ENCODE measurements at places on chromosomes 3 and 15.

DNA sequence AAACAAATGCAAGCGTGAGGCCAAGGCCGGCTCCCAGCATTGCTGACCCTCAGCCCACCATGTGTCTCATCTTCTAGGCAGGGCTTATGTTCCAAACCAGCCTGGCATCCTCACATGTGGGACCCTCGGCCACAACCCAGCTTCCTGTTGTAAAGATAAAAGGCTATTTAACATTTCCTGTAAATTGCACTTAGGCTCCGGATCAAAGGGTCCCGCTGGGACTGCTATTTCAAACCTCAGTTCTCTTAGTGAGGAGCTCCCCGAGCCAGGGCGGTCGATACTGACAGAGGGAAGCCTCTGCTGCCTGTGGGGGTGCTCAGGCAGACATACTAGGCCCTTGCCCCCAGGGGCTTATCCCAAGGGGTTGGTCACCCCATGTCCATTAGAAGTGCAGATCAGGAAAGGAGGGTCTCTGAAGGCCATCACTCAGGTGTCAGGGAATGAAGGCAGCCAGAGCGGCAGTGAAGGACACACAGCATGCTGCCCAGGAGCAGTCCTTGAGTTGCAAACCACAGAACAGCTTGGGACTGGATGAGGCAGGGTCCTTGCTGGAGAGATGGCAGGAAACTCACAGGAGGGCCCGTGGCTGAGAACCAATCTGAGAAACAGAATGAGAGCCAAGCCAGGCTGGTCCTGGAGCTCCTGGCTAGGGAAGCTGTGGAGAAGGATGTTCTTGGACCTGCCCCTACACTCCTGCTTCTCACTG lies 239.9 kb downstream of the TLE3 start:
- DNase-seq = no peak

DNA sequence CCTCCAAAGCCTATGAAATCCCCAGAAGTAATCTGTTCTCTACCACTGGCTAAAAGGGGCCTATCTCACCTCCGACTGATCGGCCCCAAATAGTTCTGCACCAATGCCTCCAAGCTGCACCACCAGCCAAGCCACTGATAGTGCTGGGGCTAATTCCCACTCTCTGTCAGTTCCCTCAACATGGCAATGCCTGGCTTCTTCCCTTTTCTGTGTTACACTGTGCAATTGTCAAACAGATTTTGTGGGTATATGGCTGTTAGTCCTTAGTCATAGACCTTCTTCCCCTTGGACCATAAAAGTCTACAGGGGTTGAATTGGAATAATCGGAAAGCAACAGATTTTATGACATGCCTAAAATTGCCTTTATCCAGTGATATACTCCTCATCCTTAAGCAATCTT lies 9.3 kb upstream of the UBE2E2 start:
- no peak for DNase-seq

DNA sequence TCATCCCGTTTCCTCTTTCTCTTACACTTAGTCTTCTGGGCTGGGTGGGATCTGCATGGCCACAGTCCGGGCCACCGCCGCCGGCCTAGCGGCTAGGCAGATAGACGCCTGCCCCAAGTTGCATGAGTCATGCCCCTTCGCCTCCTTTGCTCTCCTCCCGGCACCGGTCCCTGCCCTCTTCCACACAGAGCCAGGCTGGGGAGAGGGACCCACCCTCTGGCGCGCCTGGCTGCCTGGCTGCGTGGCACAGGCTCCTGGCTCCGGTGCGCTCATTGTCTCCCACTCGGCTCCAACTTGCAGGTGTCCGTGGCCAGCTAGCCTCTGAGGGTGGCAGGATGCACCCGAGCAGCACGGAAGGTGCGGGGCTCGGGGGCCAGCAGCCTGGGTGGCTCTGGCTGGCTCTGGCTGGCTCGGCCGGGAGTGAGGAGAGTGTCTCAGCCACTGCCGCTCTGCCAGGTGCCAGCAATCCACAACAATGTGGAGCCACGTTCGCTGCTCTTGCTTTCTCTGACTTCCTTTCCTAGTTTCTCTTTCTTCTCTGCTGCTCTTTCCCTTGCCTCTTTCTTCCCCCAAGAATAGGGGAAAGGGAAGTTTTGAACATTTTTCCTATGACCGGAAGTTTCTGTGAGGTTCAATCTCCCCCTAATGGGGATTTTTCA lies 22.4 kb upstream of the MTHFS start:
- no peak for DNase-seq

DNA sequence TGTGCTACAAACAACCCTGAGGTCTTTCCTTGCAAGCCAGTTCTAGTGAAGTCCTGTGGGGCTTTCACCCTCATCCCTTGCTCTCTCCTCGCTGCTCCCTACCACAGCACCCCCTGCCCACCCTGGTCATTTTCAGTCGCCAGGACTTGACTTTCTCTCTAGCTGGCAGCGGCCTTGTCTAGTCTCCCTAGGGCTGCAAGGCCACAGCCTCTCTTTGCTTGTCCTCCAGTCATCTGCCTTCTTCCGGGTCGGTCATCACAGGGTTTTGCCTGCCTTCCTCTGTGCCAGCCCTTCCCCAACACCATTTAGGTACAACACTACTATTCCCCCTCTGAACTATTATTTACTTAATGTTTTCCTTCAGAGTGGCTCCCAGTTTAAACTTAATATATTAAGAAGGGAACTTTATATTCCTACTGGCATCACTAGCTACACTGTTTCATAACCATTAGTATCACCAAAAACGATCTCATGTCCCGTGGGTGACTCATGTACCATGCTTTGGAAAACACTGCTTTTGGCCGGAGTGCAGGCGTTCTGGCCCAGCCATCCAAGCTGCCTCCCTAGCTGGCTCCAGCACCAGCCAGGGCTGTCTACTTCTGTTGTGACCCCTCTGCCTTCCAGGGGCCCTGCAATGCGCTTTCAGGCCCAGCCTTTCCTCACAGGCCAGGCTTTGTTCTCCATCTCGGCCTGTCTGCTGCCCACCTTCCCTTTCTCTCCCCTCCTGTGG lies 21.4 kb downstream of the FAH start:
- peak; percentile 37 for DNase-seq

GRCh38 chr15:92930776-92931175 lies 30.7 kb downstream of the CHD2 start:
- DNase-seq = peak; percentile 70

- no peak for DNase-seq
Observed at GRCh38 chr3:194720048-194720447, 34.4 kb downstream of the FAM43A start.

GRCh38 chr3:102030661-102031060 lies 181.3 kb downstream of the NFKBIZ start:
- DNase-seq = no peak

GRCh38 chr3:38473229-38473628 lies 19.5 kb downstream of the ACVR2B start:
- no peak for DNase-seq

- peak; percentile 1 for DNase-seq
Observed at GRCh38 chr3:50806806-50807205, 132.1 kb downstream of the DOCK3 start.

DNA sequence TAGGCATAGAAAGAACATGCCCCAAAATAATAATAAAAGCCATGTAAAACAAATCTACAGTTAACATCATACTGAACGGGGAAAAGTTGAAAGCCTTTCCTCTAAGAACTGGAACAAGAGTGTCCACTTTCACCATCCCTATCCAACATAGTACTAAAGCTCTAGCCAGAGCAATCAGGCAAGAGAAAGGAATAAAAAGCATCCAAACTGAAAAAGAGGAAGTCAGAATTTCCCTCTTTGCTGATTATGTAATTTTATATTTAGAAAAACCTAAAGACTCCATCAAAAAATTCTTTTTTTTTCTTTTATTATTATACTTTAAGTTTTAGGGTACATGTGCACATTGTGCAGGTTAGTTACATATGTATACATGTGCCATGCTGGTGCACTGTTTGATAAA lies 661.6 kb upstream of the CBLB start:
- DNase-seq = no peak

All from brain microvascular endothelial cell (primary cell).